Activated naive CD4-positive, alpha-beta T cell treated with anti-CD3 and anti-CD28 coated beads, Interleukin-2, amount 50 U/mL, for 72 hours (primary cell): ENCODE measurements at places on chromosomes 4 and X. TPM values are rescaled to one million over a fixed set of nuclear protein-coding genes. Genes with fewer than 3 reads are reported as not detected.

CCNI gene
- 217 TPM for total RNA-seq

CTPS2 gene
- 2.0 TPM for total RNA-seq

PPBP gene
- total RNA-seq = not detected

UCP1 gene
- total RNA-seq = not detected

PLXNA3 gene
- 40.4 TPM for total RNA-seq

CFP gene
- total RNA-seq = 11.1 TPM

GLOD5 gene
- total RNA-seq = not detected

KLHL13 gene
- total RNA-seq = 0.48 TPM

PGAM4 gene
- not detected for total RNA-seq

MTNR1A gene
- total RNA-seq = not detected

GAGE12F gene
- total RNA-seq = not detected

PRKG2 gene
- 0.25 TPM for total RNA-seq

CT45A2 gene
- not detected for total RNA-seq

CSAG3 gene
- not detected for total RNA-seq

EXOC1L gene
- total RNA-seq = not detected

MAGEB1 gene
- not detected for total RNA-seq

VCX3B gene
- total RNA-seq = not detected

POLA1 gene
- total RNA-seq = 37.8 TPM

- no peak for DNase-seq
These were observed 323.3 kb upstream of the GALNT7 start for GRCh38 chr4:172845281-172845680.

DNA sequence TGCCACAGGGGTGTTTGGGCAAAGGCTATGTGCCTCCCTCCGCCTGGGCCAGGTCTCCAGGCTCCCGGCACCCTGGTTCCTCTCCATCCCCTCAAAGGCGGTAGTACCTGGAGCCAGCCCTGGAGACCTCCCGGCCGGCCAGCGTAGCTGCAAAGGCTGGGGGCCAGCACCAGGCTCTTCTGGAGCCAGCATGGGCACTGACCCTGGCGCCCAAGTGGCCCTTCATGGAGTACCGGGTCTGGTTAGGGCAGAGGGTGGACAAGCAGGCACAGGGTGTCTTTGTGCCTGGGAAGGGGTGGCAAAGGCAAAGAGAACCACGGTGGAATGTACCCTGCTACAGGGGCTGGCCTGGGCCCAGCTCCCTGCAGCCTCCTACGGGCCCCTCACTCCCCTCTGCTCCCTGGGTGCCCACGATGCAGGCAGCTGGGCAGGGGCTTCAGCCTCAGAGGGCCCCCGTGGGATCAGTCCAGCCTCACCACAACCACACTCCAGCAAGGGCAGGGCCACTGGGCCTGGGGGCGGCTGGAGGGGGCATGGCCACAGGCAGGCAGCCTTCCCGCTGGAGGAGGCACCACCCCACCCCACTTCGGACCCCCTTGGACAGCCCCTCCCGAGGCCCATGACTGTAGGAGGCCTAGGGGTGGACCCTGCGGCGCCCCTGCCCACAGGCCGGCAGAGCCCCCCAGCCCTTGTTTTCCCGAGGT, 112.9 kb upstream of the NKX1-1 start:
- DNase-seq = no peak

DNA sequence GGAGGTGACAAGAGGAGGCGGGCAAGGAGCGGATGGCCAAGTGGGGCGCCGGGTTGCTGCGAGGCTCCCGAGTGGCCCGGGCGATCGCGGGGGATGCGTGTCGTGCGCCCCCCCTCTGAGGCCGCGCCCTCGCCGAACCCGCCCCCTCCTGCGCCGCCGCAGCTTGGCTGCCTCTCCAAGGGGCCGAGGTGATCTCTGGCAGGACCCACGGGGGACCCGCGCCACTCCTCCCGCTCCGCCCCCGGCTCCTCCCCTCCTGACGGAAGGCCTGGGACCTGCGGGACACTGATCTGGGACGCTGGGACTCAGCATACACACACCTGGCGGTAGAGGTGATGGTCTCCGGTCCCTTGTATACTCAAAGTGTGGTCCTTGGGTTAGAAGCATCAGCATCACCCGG, 21.9 kb upstream of the FAM47C start:
- no peak for DNase-seq

DNA sequence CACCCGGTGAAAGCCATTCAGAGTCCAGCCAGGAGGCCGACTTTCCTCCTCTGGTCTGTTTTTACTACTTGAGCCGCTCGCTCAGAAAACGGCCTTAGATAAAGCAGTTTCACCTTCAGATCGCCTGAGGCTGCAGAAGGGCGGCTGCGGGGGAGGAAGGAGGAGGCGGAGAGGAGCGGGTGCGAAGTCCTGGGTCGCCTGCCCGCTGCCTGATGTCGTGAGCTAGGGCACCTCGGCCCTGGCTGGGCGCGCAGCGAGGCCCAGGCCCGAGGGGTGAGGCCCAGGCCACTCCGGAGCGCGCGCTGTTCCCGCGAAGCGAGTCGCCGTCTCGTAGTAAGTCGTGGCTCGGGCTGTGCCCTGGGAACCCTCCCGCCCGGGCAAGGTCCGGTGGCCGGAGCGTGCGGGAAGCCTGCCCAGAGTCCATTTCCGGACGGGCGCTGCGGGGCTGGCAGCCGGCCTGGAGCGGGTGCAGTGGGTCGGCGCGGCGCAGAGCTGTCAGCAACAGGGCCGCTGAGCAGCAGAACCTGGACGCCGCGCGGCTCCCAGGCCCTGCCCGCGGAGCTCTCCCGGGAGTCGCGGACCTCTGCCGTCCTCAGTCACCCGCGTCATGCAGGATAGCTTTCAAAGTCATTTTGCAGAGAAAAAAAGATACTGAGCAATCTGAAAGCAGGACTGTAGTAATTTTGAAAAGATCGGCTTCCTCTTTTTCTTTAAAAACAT, 18.6 kb downstream of the TRIM2 start:
- no peak for DNase-seq

GRCh38 chr4:112526061-112526460, 10.1 kb upstream of the NEUROG2 start:
- no peak for DNase-seq

DNA sequence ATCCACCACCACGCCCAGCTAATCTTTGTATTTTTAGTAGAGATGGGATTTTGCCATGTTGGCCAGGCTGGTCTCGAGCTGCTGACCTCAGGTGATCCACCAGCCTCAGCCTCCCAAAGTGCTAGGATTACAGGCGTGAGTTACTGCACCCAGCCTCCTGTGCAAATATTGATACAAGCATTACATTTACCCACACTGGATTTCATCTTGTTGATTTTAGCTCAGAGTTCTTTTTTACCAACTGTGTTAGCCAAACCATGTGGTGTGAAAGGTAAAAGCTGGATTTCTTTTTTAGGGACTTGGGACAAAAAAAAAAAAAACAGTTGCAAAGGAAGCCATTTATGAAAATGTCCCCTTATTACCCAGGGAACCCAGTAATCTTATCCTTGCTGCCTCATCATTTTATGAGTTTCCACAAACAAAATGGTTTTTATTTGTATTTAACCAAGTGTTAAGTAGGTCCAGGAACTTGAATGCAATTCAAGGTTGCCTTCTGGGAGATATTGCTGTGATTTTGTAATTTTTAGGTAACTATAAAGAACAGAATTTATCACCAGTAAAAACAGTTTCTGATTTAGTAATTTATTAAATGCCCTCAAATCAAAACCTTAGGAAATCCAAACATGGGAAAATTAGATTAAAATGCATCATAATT, 202.5 kb downstream of the PALLD start:
- no peak for DNase-seq

DNA sequence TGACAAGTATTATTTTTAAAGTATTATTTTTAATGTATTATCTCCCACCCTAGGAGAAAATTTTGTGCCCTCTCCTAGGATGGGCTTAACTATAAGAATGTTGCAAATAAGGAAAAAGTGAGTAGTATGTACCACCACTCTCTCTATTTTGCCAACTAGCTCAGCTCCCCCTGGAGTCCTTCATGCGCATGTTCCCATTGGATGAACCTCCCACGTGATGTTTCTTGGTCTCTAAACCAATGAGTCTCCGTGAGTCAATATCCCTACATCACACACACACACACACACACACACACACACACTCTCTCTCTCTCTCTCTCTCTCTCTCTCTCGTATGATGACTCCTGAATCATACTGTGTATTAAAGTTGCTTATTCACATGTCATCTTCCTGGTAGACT, 129.7 kb upstream of the ZFP42 start:
- DNase-seq = no peak

- no peak for DNase-seq
These were observed 52.1 kb upstream of the STOX2 start for GRCh38 chr4:183852910-183853547.

DNA sequence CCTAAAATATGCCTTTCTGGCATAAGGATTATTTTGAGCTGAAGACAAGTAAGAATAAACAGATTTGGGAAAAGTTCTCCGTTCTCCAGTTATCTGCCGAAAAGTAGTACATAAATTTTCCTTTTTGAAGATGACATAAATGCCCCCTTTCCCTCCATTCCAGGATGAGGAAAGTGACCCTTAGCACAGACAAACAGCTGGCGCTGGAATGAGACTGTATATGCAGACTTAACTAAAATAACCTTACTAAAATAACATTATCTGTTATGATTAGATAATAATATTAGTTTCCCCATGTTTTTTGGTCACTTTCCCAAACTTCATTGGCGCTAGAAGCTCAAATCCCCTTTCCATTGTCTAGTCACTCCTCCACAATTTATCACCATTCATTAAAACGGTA, 21.5 kb downstream of the PDGFC start:
- DNase-seq = no peak

- no peak for DNase-seq
These were observed 392.6 kb downstream of the IL1RAPL1 start for GRCh38 chrX:28979877-28980276.

- DNase-seq = no peak
These were observed 436.5 kb upstream of the FTHL17 start for GRCh38 chrX:31508338-31508737.

GRCh38 chrX:68252664-68253063, 180.6 kb downstream of the OPHN1 start:
- no peak for DNase-seq

GRCh38 chr4:100569196-100569595, 51.4 kb upstream of the EMCN start:
- DNase-seq = no peak

GRCh38 chrX:18927558-18927957, 56.4 kb downstream of the PHKA2 start:
- DNase-seq = no peak

- DNase-seq = no peak
These were observed at the start of gene SOWAHB for GRCh38 chr4:76897536-76898384. Gene SOWAHB, minus strand, starts transcription at chr4:76898144. Its CDS starts 295 bp downstream, at chr4:76897849.

DNA sequence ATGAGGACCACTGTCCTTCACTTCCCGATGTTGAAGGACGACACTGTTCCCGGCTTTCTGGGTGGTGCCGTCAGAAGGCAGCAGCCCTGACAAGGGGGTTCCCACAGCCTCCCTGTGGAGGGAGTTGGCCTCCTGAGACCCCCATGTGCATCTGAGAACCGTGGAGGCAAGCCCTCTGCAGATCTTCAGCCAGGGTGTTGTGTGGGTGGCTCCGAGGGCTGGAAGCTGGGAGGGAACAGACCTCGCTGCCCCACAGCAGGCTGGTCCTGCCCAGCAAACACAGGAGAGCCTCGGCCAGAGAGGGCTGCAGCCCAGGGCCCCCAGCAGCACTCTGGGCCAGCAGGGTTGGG, 16.2 kb downstream of the DGKQ start:
- DNase-seq = no peak

DNA sequence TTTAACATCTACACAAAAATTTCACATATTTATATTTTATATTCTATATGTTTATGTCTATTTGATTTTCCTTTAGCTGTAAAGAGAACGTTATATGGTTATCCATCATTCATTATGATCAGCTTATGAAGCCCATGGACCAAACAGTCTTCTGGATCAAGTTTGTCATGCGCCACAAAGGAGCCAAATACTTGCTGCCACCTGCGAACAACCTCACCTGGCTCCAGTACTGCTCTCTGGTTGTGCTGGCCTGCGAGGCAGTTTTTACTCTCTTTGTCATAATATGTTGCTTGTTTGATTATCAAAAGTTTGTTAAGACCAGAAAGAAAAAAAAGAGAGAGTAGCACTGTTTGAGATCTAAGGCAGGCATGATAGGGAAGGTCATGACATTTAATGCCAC, 38.2 kb downstream of the UGT2B7 start:
- no peak for DNase-seq

GRCh38 chrX:152942077-152942442, 44.2 kb downstream of the ZNF185 start:
- DNase-seq = no peak

GRCh38 chrX:12580548-12580947, 210.7 kb upstream of the PRPS2 start:
- DNase-seq = no peak

DNA sequence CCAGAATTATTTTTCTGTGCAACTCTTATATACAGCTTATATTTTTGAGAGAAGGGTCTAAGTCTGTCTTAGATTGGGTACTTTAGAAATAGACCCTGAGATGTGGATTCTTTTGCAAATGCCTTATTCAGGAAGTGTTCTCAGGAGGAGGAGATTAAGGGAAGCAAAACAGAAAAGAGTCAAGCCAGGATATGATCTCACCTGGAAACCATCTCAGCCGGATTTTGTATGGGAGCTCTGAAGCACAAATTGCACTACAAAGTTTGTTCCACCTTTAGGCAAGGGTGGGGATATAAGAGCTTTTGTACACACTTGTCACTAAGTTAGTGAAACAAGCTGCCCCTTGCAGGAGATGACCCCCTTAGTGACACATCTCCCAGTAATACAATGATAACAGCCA, 121.2 kb upstream of the GRPR start:
- DNase-seq = no peak

- DNase-seq = peak; percentile 19
These were observed at the start of gene FHDC1 for GRCh38 chr4:152935631-152936445. Gene FHDC1, plus strand, starts transcription at chr4:152936323. Its CDS starts 6,735 bp downstream, at chr4:152943058.

- DNase-seq = no peak
These were observed 167.0 kb upstream of the RPL34 start for GRCh38 chr4:108453366-108453765.

GRCh38 chr4:36824682-36825081, 419.9 kb upstream of the NWD2 start:
- DNase-seq = no peak

DNA sequence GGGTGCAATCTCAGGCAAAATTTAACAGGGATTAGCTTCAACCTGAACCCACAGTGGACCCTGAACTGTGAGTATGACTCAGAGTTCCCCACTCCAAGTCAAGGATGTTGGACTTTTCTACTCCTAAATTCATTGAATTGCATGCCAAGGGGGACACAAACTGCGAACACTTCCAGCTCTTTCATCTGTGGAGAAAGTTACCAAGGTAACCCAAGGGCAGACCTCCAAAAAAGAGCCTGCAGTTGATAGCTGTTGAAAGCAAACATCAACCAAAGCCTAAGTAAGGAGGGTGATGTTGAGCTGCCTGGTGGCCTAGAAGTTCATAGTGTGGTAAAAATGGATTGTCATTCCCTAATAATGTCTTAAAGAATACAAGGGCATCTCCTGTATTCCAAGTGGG, 1242.9 kb downstream of the C4orf33 start:
- DNase-seq = no peak

- DNase-seq = peak; percentile 51
These were observed 171.8 kb downstream of the HNRNPD start for GRCh38 chr4:82201805-82202641.

GRCh38 chrX:11770320-11770719, 12.3 kb downstream of the MSL3 start:
- DNase-seq = no peak
